ENCODE measurements at places on chromosomes 11 and 22.

DNA sequence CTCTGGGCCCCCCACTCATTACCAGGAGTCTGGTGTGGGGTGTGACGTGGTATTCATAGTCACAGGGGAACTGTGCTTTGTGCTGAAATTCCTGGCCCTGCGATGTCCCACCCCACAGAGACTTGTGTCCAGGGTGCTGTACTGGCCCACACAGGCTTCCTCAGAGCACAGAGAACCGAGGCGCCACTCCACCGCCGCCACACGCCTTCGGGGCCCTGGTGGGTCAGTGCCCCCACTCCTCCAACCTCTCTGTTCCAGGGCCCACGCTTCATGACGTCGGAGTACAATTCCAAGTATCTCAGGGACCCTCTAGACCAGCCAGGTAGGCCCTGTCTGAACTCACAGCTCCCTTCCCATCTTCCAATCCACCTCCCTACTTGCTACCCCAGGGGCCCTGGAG is 23.5 kb upstream of the LRRC10B start:
- DNase-seq = no peak

DNA sequence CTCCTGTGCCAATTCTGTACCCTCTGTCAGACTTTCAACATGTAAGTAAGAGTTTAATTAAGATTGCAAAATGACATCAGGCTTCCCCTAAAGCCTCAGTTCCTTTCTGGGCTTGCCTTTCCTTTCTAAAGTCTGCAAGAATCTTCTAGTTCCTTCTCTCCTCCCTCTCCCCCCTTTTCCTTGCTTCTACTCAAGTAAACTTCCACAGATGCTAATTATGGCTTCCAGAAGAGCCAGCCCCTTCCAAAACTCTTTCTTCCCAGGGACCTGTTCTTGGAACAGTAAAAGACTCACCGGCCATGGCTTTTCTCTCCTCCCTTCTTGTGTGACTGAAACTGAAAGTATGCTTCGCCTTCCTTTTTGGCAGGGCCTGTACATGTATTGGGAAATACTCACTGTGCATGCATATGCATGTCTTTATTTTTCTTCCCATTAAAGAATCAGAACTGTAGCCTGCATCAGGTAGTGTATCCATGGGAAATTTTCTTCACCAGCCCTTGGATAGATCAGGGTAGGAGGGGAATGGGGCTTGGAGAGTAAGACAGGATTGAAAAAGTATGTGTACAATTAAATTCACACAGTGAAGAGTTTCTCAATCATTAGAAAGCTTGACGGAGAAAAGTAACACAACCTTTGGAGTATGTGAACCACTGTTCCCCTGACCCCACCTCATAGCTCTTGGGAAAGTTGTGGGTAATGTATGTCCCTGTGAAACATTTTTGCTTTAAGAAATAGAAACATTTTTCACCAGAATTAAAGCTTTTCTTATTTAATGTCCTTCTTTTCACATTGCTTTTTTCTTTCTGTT is at the start of gene CASP1:
Gene CASP1 (minus strand): TSS at position 332 of the 808 bp plus-strand sequence. CDS start 31 bp downstream, at position 301.
- no peak for DNase-seq

- DNase-seq = no peak
These were observed 20.2 kb downstream of the BLID start for GRCh38 chr11:122095681-122096262.

- DNase-seq = no peak
These were observed 65.3 kb upstream of the LINC01488 start for GRCh38 chr11:69416143-69416515.

- no peak for DNase-seq
These were observed 2.8 kb downstream of the CREBZF start for GRCh38 chr11:85661972-85662664.

GRCh38 chr22:47300698-47301405 is 538.4 kb downstream of the TBC1D22A start:
- no peak for DNase-seq

- no peak for DNase-seq
These were observed 364.3 kb downstream of the LARGE1 start for GRCh38 chr22:33555814-33556522.

GRCh38 chr11:1889224-1889930 is 2.3 kb downstream of the PRR33 start:
- peak; percentile 59 for DNase-seq

- DNase-seq = no peak
These were observed 1075.5 kb downstream of the OPCML start for GRCh38 chr11:132456751-132457328.

- DNase-seq = no peak
These were observed 122.4 kb downstream of the FEZ1 start for GRCh38 chr11:125373426-125374391.

- no peak for DNase-seq
These were observed 113.8 kb upstream of the PITPNB start for GRCh38 chr22:28032861-28033260.

DNA sequence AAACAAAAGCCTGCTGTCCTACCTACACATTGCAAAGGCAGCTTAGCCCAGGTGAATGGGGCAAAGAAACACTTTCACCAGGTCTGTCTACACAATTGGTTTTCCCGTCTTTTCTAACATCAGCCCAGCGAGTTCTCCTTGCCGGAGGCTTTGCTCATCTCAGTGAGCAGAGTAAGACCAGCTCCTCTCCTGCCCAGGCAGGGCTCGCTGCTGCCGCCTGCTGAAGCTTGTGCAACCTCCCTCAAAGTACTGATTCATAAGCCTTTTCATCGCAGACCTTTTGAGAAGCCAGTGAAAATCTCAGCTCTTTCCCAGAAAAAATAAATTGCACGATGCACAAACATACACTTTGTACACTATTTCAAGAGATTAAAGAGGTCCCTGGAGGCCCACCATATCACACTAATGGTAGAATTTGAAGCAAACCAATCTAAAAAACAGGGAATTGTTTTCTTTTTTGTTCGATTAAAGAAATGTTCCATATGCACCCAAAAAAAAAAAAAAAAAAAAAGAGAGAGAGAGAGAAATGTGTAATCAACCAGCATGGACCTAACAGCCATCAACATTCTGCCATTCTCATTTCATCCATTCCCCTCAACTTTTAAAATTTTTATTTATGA is 328.1 kb upstream of the MPPED2 start:
- DNase-seq = no peak

DNA sequence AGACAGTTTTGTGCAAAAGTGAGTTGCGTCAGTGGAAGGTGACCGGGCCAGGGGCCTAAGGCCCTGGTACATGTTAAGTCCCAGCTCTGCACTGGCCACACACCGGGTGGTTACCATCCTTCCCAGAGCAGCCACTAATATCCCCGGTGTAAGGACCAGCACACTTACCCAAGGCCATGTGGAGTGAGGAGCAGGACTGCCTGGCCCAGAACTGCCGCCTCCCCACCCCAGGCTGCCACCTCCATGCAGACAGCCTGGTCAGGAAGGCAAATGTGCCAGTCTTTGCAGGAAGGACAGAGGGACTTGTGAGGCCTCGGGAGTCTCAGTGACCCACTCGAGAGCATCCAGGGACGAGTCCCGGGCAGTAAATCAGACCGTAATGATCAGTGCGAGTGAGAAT is 102.9 kb downstream of the MORC2 start:
- DNase-seq = no peak

DNA sequence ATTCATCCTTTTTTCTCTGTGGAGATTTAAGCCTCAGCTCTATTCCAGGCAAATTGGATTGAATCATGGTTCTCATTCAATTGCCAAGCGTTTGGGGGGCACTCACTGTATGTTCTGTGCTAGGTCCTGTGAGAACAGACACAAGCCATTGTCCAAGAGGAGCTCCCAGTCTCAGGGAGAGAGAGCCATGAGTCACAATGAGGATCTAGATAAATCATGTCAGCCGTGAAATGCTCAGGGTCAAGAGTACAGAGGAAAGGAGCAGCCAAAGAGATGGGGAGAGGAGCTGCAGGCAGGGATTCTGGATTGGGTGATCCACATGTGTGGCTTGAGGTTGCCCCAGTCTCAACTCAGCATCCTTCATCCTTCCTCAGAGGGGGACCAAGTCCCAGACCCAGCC is 93.6 kb downstream of the FEZ1 start:
- no peak for DNase-seq

GRCh38 chr11:106818443-106818842 is 199.8 kb downstream of the GUCY1A2 start:
- DNase-seq = no peak

- no peak for DNase-seq
These were observed 107.3 kb downstream of the BBOX1 start for GRCh38 chr11:27147916-27148315.

DNA sequence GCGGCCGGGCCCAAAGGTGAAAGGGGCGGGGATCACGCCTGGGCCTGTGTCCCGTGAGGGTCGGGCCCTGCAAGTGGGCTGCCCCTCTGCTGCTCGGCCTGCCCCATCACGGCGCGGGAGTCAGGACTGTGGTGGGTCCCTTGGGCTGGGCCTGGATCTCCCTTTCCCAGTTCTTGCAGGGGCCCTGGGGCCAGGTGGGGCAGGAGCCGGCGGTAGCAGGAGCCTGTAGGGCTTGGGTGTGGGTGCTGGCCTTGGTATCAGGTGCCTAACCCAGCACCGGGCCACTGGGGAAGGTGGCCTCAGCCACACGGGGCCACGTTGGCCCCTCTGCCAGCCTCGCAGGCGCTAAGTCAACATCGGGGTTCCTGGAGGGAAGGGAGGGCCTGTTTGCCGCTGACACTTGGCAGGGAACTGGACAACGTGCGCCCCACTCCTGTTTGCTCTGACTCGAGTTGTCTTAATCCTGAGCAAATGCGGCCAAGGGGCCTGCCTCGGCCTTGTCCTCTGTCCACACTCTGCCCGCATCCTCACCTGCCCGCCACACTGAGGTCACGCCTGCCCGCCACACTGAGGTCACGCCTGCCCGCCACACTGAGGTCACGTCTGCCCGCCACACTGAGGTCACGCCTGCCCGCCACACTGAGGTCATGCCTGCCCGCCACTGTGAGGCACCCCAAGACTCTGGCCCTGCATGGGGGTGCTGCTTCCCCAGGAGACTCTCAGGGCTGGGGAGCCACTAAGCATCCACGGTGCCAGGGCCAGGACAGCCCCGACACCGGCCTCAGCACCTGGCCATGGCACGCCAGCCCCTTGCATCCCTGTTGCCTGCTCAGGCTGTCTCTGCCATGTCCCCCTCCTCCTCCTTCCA is 14.2 kb upstream of the MUC5B start:
- no peak for DNase-seq

DNA sequence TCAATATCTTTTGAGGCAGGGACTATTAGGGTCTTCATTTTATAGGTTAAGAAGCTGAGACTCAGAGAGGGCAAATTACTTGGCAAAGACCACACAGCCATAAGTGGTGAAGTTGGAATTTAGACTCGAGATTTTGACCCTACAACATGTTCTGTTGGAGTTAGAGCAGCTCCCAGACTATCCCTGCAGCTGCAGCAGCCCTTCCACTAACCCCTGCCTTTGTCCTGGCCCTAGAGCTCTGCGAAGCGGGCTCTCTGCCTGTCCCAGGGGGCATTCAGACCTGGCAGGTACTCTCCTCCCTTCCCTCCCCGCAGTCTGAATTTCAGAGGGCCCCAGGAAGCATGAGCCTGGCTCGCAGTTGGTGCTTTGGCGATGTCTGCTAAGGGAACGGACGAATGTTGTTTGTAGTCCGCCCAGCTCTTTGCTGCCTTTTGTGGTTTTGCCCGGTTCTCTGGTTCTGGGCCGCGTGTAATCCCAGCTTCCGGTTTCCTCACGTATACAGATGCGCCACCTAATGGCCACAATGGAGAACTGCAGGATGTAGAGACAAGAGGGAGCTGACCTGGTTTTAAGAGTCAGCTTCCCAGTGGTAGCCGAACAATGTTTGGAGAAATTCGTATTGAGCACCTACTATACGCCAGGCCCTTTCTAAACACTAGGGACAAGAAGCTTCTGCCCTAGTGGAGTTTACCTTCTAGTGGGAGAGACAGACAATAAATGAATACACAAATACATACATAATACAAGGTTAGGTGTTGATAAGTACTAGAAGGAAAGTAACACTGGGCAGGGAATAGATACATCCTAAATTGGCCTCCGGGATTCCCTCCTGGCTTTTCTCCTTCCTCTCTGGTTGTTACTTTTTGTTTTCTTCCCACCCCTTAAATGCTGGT is 125.2 kb downstream of the ST3GAL4 start:
- peak; percentile 43 for DNase-seq

- DNase-seq = no peak
These were observed 36.8 kb downstream of the BRD1 start for GRCh38 chr22:49790912-49791311.

DNA sequence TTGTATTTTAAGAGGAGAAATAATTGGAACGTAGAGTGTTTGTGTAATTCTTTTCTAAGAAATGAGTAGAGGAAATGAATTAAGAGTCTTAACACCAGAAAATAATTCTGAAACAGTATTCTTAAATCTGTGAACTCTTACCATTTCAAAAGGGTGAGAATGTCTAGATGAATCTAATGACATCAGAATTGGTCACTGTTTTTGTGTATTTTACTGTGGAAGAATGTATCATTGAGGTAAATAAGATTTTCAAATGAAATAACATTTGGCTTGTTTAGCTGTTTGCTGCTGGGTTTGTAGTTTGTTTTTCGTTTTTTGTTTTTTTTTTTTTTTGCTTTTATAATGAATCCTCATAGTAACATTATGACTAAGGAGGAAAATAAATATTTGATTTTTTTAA is 97.6 kb downstream of the EMSY start:
- no peak for DNase-seq

DNA sequence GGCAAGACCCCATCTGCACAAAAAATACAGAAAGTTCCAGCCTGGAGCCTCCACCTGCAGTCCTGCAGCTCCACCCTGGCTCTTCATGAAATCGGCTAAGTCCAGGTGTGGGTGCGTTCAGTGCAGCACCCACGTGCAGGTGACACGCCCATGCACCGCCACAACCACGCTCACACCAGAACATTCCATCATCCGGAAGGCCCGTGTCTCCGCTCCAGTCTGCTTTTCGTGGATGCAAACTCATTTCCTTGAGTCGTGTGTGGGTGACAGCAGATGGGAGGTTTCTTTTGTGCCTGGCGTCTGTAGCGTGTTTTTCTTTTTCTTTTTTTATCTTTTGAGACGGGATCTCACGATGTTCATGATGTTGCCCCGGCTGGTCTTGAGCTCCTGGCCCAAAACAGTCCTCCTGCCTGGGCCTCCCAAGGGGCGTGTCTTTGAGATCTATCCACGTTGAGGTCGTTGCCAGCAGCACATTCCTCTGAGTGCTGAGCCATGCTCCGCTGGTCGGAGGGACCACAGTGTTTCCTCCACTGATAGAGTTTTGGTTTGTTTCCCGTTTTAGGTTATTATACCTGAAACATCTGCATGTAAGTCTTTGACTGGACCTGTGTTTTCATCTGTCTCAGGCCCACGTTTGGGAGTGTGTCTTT is 7.2 kb downstream of the PTDSS2 start:
- no peak for DNase-seq

- DNase-seq = peak; percentile 95
These were observed 6.7 kb downstream of the CENPM start for GRCh38 chr22:41939981-41940831.

GRCh38 chr11:114399490-114400215 is 658 bp downstream of the C11orf71 start:
- no peak for DNase-seq

- DNase-seq = no peak
These were observed 16.4 kb upstream of the CTSC start for GRCh38 chr11:88353835-88354496.

Measured in stimulated activated CD4-positive, alpha-beta T cell treated with anti-CD3 and anti-CD28 coated beads, Interleukin-12 subunit alpha, Interleukin-12 subunit beta, amount 100 ng/mL, for 24 hours (primary cell).